ENCODE measurements at places on chromosomes 5 and 9.

- no peak for DNase-seq
Measured at GRCh38 chr5:119398727-119399466, 43.1 kb downstream of the TNFAIP8 start.

GRCh38 chr5:152864447-152864846 is 459.4 kb upstream of the NMUR2 start:
- no peak for DNase-seq

- no peak for DNase-seq
Measured at GRCh38 chr5:151591144-151591819, at the start of gene FAT2. FAT2 (minus strand) TSS chr5:151591331; CDS start chr5:151568931, 22,400 bp downstream.

GRCh38 chr5:124410539-124411488 is 335.6 kb downstream of the ZNF608 start:
- no peak for DNase-seq

GRCh38 chr5:122182491-122182921 is 53.2 kb downstream of the ZNF474 start:
- peak; percentile 15 for DNase-seq

DNA sequence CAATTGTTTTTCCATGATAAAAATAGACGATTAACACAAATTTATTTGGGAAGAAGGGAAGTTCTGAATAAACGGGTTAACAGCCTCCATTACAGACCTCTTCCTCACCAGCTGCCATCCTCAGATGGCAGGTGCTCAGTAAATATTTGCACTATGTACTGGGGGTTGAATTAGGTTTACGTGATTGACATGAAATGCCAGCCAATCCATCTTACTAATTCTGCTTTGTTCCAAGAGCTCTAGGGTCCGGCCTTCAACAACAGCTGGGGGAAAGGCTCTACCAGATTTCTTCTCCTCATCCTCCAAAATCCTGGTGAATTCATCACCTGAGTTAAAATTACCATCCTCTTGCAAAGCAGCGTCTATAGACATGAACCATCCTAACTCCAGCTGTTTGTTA is 104.6 kb downstream of the MTX3 start:
- DNase-seq, result no peak

GRCh38 chr5:22549876-22550671 is 303.1 kb downstream of the CDH12 start:
- no peak for DNase-seq

- no peak for DNase-seq
Measured at GRCh38 chr9:135698767-135699166, 514 bp downstream of the SOHLH1 start.

DNA sequence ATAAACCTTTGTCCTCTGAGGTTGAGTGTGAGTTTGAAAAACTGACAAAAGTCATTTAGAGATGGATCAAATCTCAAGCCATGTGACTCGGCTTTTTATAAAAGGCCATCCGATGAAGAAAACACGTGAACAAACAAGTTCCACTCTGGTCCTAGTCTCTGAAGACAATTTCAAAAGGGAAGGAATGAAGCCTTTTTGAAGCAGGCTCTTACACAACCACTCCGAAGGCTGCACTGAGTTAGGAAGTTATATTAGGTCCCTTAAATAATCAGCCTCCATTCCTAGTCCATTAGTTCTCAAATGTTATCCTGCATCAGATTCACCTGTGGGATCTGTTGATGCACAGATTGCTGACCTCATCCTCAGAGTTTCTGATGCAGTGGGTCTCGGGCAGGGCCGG is 166.6 kb upstream of the HMHB1 start:
- no peak for DNase-seq

DNA sequence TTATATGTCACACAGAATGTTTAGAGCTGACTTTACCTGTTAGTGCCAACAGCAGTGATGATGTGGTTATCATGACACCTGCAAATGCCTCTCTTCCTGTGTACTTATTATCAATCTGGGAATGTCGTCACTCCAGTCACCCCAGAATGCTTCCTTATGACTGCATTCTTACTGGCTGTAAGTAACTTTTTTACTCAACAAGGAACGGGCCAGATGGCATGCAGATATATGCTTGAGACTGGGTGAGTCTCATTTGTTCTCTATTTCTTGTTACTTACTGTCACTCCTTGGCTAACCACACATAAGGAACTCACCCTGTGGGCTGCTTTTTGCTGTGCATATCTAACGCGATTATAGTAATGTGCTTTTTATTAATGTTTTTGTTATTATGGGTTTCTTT is 385.5 kb upstream of the MEF2C start:
- DNase-seq, result no peak

GRCh38 chr5:6583049-6583880 is 49.6 kb downstream of the NSUN2 start:
- DNase-seq, result no peak

GRCh38 chr9:4160249-4160648 is 139.6 kb downstream of the GLIS3 start:
- no peak for DNase-seq

DNA sequence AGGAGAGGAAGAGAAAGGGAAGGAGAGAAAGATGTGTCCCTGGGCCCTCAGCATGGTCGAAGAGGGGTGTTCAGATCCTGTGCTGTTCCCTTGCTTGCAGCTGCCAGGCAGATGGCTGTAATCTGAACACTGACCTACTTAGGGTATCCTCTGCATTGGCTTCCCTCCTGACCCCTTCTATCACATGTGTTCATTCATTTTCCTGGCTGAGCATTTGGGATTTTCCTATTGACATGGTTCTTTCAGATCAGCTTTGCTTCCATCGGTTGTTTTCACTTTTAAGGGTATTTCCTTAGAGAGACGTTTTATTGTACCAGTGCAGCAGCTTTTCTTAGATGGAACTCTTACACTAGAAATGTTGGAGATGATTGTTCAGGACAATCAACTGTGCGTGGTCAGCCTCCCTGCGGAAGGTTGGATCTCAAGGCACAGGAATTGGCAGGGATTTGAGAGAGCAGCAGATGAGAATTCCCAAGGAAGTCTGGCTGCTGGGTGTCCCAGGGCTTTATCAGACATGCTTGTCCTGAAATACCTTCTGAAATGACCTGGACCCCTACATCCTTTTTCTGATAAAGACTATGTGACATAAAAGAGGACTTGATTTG is 26.0 kb downstream of the ACTBL2 start:
- DNase-seq, result no peak

- no peak for DNase-seq
Measured at GRCh38 chr5:38557792-38558191, 1.3 kb upstream of the LIFR start.

GRCh38 chr5:61277190-61277589 is 54.9 kb upstream of the ZSWIM6 start:
- no peak for DNase-seq

DNA sequence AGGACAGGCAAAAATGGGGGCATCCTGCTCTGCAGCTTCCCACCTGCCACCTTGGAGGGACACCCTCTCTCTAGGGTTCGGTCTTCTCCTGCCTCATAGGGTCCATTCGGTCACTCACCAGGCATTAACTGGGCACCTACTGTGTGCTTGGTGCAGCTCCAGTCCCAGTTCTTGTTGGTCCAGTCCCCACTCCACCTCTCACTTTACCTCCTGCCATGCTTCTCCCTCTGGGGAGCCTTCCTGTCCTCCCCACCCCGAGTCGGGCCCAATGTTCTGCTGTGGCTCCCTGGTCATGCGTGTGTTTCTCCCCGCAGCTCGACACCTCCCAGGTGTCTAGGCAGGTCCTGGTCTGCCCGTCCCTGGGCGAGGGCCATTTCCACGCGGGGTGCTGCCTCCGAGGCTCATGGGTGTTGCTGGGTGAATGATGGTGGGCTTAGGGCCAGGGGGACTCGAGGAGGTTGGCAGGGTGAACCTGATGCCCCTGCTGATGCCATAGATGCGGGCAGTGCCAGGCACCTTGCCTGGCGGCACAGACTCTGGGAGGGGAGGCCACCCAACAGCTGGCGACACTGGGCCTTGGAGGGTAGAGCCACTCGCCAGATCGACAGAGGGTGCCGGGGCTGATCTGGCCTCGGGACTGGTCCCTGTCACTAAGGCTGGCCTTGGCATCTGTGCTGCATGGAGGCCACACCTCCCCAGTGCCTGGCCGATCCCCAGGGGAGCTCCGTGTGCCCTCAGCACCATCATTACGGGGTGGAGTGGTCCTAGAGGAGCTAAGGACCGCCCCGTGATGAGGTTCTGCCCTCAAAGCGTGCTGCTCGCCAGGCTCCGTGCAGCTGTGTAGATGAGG is 66.0 kb upstream of the RNU6ATAC start:
- DNase-seq, result no peak

DNA sequence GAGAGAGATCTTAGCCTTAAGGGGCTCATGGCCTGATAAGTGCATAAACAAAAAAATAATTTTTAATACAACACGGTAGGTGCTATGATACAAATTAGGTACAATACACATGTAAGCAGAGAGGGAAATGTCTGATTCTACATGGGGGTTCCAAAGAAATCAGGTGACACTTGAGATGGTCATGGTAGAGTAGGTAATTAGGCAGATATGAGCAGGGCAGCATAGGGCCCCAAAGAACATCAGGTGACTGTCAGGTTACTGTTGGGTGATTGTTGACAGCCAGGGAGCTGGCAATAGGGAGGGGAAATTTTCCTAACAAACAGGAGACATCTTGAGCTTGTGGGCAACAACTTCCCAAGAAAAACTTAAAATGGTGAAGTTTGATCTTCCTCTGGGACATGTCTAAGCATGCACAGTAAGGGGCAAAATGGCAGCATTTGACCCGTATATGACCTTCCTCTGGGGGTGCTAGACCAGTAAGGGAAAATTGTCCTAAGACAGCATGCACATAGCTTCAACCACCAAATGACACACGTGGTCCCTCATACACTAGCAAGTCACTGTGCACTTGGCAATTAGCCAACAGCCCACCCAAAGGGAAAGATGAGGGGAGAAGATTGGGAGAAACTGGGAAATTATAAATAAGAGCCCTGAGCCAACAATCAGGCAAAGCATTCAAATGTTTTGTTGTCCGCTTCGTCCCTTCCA is 37.3 kb upstream of the TENT4A start:
- no peak for DNase-seq

GRCh38 chr5:79691007-79691406 is 1.4 kb downstream of the CMYA5 start:
- DNase-seq, result no peak

- peak; percentile 55 for DNase-seq
Measured at GRCh38 chr5:169812786-169813185, 167.5 kb downstream of the INSYN2B start.

DNA sequence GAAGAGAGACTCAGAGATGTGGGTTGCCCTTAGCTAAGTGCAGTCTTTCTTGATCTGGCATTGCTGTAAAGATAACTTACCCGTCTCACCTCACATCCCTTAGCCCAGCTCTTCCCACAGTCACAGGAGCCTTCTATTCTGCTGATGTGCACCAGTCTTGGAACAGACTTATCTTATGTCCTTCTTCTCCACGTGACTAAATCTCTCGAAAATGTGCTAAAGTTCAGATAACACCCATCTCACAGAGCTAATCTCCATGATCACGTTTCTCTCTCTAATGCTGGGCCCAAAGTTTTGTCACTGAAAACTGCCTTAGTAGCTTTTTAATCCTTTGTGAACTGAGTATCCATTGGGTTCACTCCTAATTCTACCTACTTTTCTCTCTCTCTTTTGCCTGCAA is 16.7 kb downstream of the SLC36A1 start:
- no peak for DNase-seq

GRCh38 chr5:58191443-58191842 is 268.4 kb downstream of the PLK2 start:
- no peak for DNase-seq

- DNase-seq, result no peak
Measured at GRCh38 chr9:129162497-129163197, 15.4 kb downstream of the IER5L start.

DNA sequence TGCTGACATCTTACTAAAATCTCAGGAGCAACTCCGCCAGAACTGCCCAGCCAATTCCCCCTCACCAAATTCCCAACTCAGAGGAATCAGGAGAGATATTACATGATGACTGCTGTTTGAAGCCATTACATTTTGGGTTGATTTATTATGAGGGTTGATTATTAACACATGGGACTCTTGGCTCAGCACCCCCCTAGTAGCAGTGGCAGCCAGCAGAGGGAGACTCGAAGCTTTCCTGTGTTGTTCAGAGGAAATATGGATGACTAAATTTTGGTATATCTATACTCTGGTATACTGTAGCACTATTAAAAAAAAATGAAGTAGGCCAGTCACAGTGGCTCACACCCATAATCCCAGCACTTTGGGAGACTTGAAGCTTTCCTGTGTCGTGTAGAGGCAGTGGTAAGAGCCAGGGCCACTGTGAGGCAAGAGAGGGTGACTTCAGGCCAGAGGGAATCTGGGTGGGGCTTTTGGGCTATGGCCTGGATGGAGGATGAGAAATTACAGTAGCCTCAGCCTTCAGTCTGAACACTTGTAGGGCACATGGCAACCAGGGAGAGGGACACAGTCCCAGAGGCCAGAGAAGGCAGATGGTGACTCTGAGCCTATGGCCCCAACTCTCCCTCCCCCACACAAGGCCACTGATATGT is 111.4 kb downstream of the LHX2 start:
- no peak for DNase-seq

DNA sequence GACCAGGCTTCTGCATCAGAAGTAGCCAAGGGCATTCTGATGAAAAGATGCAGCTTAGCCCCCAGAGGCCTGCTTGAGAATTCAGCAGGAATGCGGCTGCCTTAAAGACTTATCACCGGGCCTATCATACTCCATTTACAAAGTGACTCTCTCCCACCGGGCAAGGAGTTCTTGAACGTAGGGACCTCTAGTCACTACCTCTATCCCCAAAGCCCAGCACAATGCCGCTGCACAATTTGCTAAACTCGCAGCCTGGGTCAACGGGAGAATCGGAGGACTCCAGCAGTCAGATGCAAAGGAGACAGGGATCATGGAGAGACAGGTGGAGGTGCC is 661 bp downstream of the PDCL start:
- DNase-seq, result no peak

DNA sequence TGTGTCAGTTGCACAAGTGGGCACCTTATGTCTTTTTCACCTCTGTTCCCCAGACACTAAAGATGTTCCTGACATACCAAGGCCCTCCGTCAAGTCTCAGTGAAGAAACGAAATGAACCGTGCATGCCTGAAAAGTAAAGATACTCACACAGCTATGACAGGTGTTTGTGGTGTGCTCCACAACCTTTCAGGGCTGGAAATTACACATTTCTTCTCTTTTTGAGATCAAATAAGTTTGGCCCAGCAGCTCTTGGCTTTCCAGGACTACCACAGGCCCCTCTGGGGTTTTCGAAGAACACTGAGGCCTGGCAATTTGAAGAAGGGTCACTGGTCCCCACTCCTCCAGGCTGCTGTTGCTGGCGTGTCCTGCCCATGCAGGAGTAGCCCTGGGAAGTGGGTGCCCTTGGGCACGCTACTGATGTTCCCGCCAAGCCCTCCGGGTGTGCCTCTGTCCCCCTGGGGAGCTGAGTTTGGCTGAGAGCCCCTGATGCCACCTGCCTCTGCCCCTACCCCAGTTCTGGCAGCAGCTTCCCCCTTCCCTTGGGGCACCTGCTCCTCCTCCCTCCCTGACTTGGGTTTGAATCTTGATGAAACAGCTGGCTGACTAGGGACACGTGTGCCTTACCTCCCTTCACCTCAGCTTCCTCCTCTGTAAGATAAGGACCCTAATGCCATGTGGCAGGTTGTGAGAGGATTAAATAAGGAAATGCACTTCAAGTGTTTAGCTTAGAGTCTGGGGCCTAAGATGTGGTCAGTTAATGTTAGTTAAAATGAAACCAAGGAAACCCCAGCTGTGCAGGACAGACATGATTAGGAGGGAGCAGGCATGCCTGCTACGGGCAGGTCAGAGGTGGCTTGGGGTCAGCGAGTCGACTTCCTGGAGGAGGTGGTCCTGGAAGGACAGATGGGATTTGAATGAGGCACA is 49.1 kb upstream of the GADD45G start:
- no peak for DNase-seq

- no peak for DNase-seq
Measured at GRCh38 chr9:97487107-97487506, 14.4 kb upstream of the TMOD1 start.

- DNase-seq, result no peak
Measured at GRCh38 chr9:112112941-112113681, 62.0 kb downstream of the SUSD1 start.

All from NCI-H1694 (cell line).